ENCODE measurements at places on chromosomes 1 and 21. TPM values are rescaled to one million over a fixed set of nuclear protein-coding genes. Genes with fewer than 3 reads are reported as not detected.

The GJA9 gene
- 0.12 TPM for total RNA-seq

The FUCA1 gene
- 11.1 TPM for total RNA-seq

The ZNF687 gene
- total RNA-seq: 12.6 TPM

The LENEP gene
- not detected for total RNA-seq

The GBP4 gene
- total RNA-seq: 0.77 TPM

The SLC6A17 gene
- 2.4 TPM for total RNA-seq

The CACNA1S gene
- not detected for total RNA-seq

The DSCAM gene
- total RNA-seq: 0.12 TPM

The MAGOH gene
- total RNA-seq: 44.9 TPM

The OR2T29 gene
- total RNA-seq: not detected

The TSSK3 gene
- 5.1 TPM for total RNA-seq

The CD1C gene
- not detected for total RNA-seq

The KRTAP19-3 gene
- total RNA-seq: not detected

The UBASH3A gene
- total RNA-seq: not detected

The HSD11B1 gene
- total RNA-seq: 10.6 TPM

The CHODL gene
- 0.11 TPM for total RNA-seq

The FCGR3A gene
- total RNA-seq: not detected

The ACTL8 gene
- total RNA-seq: 0.12 TPM

All from uterine smooth muscle cell (primary cell).